ENCODE measurements at places on chromosomes 4 and X.

DNA sequence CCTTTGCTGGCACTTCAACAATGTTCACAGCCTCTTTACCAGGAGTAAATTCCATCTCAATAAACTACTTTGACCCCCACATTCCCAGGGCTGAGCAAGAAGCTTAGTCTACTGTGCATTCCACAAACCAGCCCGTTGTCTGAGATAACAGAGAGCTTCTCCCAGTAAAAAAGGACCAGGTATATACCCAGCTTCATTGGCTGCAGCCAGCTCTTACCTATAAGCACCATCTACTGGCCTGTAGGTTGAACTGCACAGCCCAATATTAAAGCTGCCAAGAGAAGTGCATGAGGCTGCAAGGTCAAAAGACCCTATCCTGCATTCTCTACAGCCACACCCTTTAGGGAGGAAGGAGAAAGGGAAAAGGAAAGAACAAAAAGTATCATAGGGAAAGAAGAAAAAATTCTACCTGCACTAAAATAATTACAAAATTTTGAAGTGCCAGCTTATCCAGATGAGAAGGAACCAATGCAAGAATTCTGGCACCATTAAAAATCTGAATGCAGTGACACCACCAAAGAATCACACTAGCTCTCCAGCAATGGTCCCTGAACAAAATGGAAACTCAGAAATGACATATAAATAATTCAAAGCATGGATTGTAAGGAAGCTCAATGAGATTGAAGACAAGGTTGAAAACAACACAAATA, 45.7 kb upstream of the INTU start:
- peak; percentile 2 for DNase-seq

- no peak for DNase-seq
These were observed 64.0 kb downstream of the COX18 start for GRCh38 chr4:73005514-73005913.

GRCh38 chr4:38948551-38948950, 80.9 kb downstream of the FAM114A1 start:
- DNase-seq = no peak

GRCh38 chr4:70158576-70158975, 4.5 kb downstream of the PRR27 start:
- no peak for DNase-seq

DNA sequence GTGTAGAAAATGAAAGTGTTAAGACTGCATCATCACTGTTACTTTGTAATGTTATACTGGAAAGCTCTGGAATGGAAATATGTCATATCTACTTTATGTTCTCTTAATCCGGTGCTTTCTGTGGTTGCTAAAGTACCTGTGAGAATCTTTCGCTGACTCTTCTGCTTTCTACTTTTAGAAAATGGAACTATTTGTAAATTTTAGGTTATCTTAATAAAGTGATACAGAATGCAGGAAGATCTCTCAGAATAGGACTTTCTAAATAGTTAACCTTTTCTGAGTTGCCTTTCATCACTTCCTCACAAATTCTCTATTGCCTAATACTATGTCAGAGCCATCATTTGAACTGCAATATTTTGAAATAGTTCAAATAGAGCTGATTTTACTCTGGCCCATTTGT, 69.3 kb downstream of the BMP2K start:
- no peak for DNase-seq

DNA sequence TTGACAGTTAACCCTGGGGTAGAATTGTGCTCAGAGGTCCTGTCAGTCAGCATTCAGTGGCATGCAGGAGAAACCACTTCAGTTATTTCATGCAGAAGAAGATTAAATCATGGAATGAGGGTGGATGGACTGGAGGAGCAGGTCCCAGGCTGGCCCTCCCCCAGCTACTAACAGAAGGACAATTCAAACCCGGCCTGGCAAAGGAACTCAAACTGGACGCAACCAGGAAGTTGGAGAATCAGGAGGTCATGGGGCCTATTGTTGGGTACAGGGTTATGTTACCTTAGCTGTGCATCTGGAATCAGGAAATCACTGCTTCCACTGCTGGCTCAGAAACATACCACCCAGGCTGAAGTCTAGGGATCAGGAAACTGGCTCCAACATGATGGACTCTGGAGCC, 121.4 kb downstream of the GPAT3 start:
- no peak for DNase-seq

DNA sequence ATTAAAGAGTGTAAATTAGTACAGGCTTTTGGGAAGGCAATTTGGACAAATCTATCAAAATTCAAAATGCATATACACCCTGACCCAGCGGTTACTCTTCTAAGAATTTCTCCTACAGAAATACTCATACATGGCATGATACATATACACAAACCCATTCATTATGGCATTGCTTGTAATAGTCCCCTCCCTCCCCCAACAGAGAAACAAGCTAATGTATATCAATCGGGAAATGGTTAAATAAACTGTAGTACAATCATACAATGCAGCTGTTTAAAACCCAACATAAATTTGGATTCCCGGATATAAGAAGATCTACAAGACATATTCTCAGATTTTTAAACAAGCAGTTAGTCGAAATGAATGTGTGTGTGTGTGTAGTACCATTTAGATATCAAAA, 808 bp downstream of the HUWE1 start:
- DNase-seq = no peak

- no peak for DNase-seq
These were observed 386.6 kb upstream of the FGF16 start for GRCh38 chrX:77060572-77060971.

GRCh38 chr4:1170156-1170975, 2.0 kb downstream of the SPON2 start:
- no peak for DNase-seq

Measured in iPS DF 6.9 (cell line).